ENCODE measurements at places on chromosomes 1 and 21.

DNA sequence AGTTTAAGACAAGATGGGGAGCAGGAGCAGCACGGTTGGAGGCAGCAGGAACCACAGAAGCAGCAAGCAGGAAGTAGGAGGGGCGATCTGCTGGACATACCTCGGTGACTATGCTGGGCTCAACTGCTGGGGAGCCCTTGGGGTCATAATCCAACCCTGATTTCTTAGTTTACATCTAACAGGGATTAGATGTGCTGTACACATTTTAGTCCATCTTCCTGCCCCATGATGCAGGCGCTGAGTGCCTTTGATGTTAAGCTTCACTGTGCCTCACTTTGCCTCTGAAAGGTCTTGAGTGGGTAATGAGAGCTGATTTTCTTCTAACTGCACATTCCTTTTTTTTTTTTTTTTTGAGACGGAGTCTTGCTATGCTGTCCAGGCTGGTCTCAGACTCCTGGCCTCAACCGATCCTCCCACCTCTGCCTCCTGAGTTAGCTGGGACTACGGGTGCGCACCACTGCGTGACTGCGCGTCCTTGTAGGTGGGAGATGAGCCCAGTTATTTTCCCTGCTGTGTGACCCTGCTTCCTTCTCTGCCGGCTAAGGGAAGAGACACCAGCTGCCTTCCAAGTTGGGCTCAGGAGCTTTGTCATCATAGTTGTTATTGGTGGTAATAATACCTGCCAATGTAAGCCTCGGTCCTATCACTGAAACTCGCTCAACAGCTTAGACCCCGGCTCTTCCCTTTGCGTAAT is 1.1 kb upstream of the RCAN3 start:
- DNase-seq, result no peak

- DNase-seq, result no peak
Measured at GRCh38 chr1:214429951-214430770, 121.2 kb downstream of the PTPN14 start.

GRCh38 chr1:33364565-33364918 is 43.6 kb upstream of the A3GALT2 start:
- DNase-seq, result no peak

DNA sequence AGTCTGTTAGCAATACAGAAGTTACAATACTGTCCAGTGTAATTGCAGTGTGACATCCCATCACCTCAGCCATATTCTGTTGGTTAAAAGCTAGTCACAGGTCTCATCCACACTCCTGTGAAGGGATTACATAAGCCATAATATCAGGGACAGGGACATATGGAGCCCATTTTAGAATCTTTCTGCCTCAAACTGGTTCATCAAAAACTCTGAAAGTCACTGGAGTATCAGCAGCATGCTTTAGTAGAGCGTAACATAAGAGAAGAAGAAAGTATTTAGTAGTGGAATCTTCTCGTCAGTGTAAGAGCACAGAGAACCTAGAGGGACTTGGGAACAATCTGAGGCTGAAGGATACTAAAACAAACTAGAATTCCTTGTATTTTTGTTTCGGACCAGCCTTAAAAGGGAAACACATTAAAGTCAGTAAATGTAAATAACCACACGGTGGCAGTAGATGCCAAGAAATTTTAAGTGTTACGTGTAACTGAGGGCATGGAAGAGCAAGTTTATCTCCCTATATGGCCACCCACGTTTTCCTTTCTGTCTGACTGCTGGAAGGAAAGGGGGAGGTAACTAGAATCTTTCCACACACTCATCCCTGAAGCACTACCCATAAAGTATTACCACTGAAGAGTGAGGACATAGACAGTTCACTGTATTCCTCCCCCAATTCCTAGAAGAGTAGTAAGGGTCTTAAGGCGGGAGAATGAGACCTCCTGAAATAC is 41.6 kb upstream of the AGL start:
- DNase-seq, result peak; percentile 80

DNA sequence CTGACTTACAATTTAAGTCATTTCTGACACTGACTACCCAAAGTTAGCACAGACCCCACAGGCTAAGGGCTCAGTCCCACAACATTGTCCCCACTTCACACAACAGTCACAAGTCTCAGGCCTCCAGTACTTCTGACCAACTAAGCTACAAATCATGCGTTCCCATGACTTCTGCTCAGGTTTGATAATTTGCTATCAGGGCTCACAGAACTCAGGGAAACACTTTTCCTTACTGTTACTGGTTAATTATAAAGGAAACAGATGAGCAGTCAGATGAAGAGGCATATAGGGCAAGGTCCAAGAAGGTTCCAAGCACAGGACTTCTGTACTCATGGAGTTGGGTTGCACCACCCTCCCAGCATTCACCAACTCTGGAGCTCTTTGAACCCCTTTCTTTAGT is 151.2 kb upstream of the TNR start:
- no peak for DNase-seq

- no peak for DNase-seq
Measured at GRCh38 chr1:22780696-22781095, 70.1 kb downstream of the EPHB2 start.

DNA sequence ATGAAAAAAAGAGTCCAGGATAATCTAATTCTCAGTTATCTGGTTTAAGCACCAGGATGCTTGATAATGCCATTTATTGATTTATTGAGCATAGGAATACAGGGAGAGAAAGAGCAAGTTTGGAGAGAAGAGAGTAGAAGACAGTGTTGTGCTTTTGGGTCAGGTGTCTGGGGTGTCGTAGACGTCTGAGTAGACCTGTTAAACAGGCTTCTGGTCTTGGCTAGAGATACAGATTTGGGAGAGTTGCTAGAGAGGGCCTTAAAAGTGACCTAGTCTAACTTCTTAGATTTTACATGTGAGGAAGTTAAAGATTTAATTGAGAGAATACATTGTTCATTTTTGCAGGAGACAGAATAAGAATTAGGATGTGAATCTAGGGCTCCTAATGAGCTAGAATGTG is 34.3 kb downstream of the CNST start:
- no peak for DNase-seq

DNA sequence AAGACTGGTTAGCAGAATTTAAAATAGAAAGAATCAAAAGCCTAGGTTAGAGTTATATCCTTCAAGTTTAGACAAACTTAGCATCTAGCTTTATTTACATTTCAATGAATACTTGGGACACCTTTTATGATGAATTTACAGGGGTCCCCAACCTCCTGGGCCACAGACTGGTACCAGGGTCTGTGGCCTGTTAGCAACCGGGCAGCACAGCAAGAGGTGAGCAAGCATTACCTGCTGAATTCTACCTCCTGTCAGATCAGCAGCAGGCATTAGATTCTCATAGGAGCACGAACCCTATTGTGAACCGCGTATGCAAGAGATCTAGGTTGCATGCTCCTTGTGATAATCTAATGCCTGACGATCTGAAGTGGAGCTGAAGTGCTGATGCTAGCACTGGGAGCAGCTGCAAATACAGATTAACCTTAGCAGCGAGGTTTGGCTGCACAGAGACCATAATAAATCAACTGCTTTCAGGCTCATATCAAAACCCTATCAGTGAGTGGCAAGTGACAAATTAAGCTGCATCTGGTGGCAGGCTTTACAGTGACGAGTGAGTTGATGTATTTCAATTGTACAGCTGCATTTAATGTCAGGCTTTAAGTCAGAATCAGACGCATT is 82.0 kb downstream of the UCHL5 start:
- DNase-seq, result no peak

- DNase-seq, result peak; percentile 100
Measured at GRCh38 chr21:42040411-42041180, 30.4 kb upstream of the ZBTB21 start.

- DNase-seq, result no peak
Measured at GRCh38 chr1:111666828-111667227, 47.2 kb downstream of the RAP1A start.

GRCh38 chr1:78005755-78006154 is 1.0 kb downstream of the DNAJB4 start:
- DNase-seq, result peak; percentile 93

DNA sequence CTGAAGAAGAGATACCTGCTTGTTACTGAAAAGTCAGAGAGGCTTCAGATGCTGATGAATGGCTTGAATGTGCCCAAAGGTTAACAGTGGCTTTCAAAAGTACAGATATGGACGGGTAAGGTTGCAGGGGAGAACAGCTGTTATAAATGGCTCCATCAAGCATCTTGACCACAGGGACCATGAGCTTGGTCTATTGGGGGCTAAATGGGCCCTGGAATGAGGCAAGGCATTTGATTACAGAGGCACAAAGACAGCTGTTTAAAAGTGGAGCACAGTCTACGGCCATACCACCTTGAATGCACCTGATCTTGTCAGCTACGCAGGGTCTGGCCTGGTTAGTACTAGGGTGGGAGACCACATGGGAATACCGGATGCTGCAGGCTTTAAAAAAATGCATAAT is 48.3 kb downstream of the C1orf198 start:
- no peak for DNase-seq

GRCh38 chr1:32741413-32742198 is 39.0 kb upstream of the SYNC start:
- DNase-seq, result no peak

GRCh38 chr1:64133036-64133435 is 70.4 kb upstream of the UBE2U start:
- peak; percentile 38 for DNase-seq

- peak; percentile 8 for DNase-seq
Measured at GRCh38 chr1:161486806-161487741, 18.2 kb upstream of the FCGR2A start.

DNA sequence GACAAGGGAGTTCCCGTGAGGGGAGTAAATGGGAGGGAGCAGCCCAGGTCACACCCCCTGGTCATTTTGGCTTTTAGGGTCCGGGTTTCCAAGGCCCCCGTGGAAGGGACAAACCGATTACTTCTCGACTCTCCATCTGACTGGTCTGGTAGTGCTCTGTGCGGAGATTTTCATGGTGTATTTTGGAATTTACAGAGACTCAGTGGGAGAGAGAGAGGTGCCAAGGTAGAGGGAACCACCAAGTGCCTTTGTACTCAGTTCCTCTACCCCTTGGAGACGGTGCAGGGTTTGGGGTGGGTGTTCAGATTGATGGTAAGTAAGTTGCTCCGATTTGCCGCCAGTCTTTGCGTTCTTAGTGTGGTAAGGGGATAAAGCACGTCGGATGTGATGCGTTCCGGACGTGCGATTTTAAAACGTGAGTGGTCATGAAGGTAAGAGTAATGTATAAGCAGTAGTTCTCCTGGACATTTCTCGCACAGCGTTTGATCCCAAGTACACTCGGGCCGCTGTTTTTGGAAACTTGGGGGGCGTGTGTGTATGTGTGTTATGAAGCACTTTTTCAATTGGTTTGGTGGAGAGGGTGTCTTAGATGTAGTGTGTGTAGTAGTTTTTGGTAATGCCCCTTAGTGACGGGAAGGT is 682 bp downstream of the SUCO start:
- no peak for DNase-seq

DNA sequence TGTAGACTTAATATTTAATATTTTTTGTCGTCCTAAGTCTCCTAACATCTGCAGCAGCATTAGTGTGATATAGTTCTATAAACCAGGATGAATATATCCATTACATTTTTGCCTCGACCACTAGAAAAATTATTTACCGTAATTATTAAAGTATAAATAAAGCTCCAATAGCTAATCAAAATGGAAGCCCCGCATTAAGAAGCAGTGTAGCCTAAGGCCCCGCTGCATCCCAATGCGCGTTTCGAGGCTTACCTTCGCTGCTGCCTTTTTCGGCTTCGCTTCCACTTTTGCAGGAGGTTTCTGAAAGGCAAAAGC is 891 bp downstream of the HMGN1 start:
- no peak for DNase-seq

DNA sequence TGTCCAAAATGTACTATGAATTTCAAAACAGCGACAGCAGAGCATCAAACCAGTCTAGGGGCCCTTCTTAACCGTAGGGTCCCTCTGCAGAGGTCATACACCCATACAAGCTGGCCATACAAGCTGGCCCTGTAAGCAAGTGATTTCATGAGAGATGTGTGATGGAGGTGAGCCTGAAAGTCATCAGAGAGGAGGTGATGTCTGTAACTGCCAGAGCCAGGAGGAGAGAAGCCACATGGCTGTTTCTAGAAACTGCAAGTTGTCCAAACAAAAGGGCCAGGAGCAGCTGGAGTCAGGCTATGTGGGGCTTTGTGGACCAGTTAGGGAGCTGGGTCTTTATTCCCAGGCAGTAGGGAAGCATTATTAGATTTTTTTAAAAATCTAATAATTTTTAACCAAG is 14.8 kb upstream of the SERINC2 start:
- no peak for DNase-seq

DNA sequence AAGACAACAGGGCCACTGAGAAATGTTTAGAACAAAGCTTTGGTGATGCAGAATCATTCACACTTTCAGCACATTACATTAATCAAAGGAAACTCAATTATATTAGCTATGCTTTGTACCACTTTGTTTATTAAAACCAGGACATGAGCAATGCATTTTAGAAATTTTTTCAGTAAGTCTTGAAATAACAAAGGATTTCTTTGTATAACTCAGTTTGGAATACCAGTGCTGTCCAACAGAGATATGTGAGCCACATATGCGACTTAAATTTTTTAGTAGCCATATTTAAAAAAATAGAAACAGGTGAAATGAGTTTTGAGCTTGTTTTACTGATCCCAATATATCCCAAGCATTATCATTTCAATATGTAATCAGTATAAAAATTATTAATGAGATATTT is 18.8 kb upstream of the F3 start:
- no peak for DNase-seq

- DNase-seq, result peak; percentile 79
Measured at GRCh38 chr1:93629101-93630059, 52.3 kb downstream of the BCAR3 start.

DNA sequence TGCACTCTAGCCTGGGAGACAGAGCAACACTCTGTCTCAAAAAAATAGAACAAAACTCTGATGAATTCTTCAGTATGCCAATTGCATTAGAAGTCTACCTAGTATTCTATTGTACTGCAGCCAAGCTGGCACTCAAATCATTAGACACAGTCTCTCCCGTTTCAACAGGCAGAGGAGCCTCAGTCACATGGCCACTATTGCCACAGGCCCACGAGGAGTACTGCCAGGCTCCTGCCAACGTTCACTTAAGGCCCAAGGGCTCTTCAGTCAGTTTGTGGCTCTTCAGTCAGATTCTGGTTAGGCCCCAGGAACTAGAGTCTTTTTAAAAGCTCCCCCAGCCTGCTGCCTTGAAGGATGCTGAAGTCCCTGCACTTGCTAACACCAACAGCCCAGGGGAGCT is 73.4 kb downstream of the SH3BGR start:
- no peak for DNase-seq

DNA sequence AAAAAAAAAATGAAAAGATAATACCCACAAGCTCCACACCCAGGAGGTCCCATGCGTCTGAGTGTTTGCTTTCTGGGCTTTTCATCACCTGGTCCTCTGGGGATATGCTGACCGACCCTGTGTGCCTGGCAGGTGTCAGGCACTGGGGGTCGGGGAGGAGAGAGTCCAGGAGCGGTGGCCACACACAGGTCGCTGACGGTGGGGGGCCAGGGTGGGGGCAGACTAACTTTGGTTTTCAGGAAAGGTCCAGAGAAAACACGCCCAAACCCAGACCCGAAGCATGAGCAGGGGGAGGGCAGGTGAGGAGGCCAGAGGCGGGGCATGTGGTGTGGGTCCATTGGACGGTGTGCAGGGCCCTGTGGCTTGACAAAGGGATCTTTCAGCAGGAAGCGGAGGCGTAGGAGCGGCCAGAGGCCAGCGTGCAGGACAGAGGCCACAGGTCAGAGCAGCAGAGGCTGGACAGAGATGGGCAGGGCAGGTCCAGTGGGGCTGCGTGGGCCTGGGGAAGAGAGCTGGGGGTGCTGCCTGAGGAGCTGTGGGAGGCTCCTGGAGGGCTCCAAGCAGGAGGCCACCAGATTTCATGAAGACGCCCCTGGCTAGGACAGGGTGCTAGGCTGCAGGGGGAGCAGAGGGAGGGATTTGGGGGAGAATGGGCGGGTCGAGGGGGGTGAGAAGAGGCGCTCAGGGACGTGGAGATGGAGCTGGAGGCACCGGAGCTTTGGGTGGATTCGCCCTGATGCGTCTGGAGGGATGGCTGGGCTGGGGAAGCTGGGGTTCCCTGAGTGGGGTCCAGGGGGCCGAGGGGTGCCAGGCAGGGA is 15.8 kb downstream of the RNF223 start:
- no peak for DNase-seq
